ENCODE measurements at places on chromosomes 1 and 21. TPM values are rescaled to one million over a fixed set of nuclear protein-coding genes. Genes with fewer than 3 reads are reported as not detected.

The TENT5C gene
- 0.05 TPM for total RNA-seq

GRCh38 chr21:20030390-20030789, 967.8 kb upstream of the NCAM2 start:
- DNase-seq, result no peak

DNA sequence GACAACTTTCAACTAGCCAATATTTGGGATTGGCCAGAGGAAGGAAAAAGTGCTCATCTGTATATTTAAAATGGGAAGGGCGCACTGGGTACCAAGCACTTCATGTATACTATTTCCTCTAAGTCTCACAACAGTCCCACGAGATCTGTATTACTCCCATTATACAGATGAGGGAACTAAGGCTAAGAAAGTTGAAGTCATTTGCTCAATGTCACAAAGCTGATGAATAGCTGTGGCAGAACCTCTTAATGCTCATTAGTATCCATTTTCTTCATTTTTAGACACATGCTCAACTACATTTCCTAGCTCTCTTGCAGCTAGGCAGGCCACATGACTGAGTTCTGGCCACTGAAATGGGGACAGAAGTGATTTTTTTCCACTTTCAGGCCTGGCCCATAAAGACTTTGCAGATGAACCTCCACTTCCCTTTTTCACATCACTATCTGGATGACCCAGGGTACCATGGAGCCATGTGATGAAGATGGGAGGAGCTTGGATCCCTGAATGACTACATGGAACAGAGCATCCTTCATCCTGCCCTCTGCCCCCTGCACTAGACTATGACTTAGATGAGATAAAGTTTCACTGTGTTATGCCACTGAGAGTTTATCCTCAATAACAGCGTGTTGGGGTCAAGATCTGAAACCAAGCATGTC, 31.8 kb downstream of the ATF3 start:
- DNase-seq, result no peak

DNA sequence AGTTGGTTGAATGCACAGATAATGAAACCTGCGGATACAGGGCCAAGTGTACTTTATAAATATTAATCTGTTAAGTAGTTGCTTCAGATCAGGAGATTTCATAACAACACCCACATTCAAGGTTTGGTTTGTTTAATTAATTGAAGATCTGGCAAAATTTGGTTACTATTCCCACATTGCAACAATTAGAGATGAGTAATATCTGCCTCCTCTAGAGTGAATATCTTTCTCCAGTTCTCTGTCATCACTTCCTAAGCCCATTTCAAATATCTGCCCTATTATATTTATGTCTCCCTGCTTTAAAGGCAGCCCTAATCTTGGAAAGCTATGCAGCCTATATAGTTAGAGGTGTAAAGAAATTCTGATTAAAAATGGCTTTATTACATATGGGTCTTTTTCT, 61.4 kb downstream of the PPP2R5A start:
- DNase-seq, result no peak

GRCh38 chr21:33898586-33898985, 17.0 kb downstream of the ATP5PO start:
- DNase-seq, result no peak

DNA sequence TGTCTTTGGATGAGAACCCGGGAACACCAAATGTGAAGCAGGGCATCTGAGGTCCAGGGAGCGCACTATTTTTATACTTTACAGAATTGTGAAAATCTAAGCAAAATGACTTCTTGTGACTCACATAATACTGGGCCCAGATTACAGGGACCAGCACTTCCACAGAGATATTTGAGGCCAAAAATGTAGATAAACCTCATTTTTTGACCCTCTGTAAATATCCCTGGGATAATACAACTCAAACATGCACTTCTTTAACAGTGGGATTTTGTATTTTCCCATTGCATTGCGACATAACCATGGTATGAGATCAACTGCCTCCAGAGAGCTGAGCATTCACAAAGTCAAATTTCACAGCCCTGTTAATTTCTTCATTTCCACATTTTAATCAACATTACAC, 289.4 kb upstream of the ADGRL4 start:
- no peak for DNase-seq

DNA sequence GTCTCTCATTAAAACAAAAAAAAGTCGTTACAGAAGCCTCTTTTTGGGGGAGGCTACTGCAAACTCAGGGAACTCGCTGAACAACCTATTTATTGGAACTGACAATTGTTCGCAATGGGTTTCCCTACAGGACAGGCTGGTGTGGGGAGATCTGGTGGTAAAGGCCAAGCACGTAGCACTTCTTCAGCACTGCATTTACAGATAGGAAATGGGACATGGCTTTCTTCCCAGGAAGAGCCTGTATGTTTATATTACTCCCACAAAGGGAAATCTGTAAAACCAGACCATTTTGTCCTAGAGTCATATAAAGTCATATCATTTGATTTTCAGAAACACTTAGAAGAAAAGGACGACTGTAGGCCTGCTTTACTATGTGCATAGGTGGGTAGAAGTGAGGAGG, 38.8 kb upstream of the TBX15 start:
- no peak for DNase-seq
